ENCODE measurements at places on chromosomes 2 and 18.

DNA sequence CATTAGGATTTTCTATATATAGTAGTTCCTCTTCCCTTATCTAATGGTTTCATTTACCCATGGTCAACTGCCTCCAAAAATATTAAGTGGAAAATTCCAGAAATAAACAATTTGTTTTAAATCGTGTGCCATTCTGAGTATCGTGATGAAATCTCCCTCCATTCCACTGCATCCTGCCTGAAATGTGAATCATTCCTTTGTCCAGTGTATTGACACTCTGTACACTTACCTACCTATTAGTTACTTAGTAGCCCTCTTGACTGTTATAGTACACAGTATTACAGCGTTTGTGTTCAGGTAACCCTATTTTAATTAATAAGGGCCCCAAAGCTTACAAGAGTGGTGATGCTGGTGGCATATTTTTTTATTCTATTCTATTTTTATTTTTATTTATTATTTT lies 26.2 kb downstream of the TAF4B start:
- DNase-seq = no peak

- no peak for DNase-seq
Measured at GRCh38 chr2:168289880-168290279, 42.5 kb upstream of the STK39 start.

GRCh38 chr2:237304763-237305514 lies 109.0 kb downstream of the COL6A3 start:
- no peak for DNase-seq

- DNase-seq = no peak
Measured at GRCh38 chr2:186734957-186735734, 41.3 kb downstream of the FAM171B start.

GRCh38 chr2:99420751-99421299 lies 69.0 kb downstream of the REV1 start:
- no peak for DNase-seq

GRCh38 chr2:234955971-234956509 lies 4.2 kb downstream of the SH3BP4 start:
- DNase-seq = no peak

DNA sequence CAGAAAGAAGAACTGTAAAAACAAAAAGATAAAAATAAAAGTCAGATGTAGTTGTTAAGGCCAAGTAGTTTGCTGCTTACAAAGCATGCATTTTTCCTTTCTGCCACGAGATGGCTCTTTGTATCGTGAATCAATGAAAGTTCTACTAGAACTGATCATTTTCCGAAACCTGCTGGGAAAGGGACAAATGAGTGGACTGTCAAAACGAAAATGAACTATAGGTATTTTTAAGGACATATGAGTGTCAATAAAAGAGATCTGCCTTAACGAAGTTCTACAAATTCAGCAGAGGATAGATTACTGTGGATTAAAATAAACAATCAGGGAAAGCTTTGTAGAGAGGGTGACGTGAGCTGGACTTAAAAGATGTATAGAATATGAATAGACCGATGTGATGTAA lies 15.0 kb upstream of the ELOA2 start:
- no peak for DNase-seq

- no peak for DNase-seq
Measured at GRCh38 chr2:19762142-19762541, 139.6 kb downstream of the TTC32 start.

DNA sequence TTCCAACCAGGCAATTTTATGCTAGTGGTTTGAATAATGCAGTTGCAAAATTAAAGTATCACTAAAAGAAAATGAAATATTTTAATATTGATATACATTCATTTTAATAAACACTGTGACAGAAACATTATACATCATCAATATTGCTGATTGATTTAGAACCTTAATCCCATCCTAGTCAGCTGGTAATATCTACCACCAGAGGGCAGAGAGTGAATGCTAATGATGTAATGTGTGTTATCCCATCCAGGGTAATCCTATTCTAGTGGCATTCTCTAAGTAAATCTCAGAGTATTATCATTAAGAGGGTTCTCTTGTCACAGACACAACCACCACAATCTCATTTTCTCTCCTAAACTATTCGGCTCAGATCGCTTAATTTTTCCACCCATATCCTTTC lies 477.4 kb downstream of the CPS1 start:
- DNase-seq = no peak

GRCh38 chr18:10247742-10248082 lies 206.7 kb upstream of the APCDD1 start:
- no peak for DNase-seq

GRCh38 chr2:168439536-168439935 lies 16.5 kb upstream of the CERS6 start:
- no peak for DNase-seq

DNA sequence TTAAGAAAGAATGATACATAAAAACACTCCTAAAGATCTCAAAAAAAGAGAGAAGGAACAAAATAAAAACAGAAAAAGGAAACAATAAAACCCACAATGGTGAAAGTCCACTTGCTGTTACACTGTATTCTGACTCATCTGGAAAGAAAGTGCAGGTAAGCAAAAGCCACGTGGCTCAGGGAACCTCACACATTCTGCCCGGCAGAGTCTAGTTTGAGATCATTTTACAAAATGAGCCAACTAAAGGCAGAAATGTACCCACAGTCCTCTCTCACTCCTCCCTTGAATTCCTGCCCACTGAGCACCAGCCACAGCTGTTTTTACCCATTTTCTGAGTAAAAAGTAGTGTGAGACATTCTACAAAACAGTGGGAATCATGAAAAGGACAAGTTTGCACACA lies 10.0 kb downstream of the KCNH7 start:
- DNase-seq = no peak

DNA sequence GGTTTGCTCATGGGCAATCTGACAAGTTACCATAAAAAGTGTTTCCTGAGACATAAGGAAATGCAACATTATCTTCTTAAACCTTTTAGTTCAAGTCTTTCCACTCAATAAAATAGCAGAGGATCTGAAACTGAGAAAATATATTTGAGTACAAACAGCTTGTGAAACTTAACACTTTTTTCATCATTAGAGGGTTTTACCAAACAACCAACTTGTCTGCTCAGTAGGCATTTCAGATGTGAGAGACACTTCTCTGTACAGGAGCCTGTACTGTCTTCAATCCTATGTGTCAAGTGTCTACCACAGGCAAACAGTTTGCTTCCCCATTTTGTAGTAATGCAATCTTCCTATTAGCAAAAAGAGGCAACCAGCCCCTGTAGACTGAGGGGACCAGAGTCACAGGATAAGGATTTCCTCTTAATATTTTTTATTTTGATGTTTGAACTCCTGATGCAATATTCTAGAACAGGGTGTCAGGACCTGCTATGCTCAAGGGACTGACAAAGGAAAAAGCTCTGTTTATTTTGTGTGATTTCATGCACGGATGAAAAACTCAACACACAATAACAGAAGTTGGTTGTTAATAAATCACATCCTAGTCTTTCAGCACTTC lies 159.1 kb upstream of the LHCGR start:
- no peak for DNase-seq

GRCh38 chr2:54952425-54952824 lies 97.8 kb downstream of the RTN4 start:
- DNase-seq = no peak

GRCh38 chr18:8116341-8117005 lies 492.8 kb upstream of the RAB12 start:
- DNase-seq = no peak

DNA sequence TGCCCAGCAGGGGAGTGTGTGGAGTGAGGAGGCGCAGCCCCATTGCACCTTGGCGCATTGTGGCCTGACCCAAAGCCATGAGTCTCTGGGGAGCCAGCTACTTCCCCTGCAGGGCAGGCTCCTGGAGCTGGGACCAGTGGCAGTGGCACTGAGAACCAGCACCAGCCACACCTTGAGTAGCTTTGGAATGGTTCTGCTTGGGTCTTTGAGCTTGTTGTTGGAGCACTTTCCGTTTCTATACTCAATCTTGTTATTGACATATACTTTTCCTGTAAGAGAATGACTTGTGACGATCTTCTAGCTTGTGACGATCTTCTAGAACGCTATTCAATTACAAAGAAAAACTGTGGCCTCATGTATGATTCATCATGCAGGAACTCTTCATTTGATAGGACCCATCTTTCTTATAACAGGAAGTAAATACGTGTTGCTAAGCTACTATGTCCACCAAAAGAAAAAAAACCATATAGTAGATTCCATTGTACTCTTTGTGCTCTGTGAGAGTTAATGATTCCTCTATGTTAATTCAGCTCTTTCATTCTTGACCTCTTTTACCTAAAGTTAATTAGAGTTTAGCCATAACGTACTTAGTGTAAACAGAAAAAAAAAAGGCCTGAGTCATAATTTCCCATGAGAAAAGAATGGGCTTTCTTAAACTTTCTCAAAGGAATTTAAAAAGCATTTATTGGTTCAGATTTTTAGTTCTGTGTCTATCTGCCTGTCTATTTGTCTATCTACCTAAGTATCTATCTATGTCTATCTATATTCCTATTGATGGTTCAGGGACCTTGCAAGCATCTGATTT lies 113.1 kb downstream of the GATA6 start:
- DNase-seq = no peak

GRCh38 chr2:219125225-219125885 lies 35.3 kb downstream of the NHEJ1 start:
- DNase-seq = no peak

- DNase-seq = no peak
Measured at GRCh38 chr2:188787658-188788240, 186.4 kb upstream of the COL3A1 start.

DNA sequence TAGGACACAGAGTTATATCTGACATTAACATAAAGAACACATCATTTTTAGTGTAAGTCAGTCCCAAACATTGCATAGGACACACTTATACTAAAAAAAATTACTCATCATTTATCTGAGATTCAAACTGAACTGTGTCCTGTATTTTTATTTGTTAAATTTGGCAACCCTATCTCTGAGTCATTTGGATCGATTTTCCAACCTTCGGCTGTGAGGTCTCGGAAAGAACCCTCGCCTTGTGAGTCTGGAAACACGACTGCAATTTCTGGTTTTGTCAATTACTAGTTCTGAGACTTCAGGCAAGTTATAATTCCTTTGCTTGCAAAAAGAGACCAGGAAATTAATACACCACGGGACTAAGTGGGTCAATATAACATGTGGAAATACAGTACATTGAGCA lies 14.0 kb downstream of the ATP8B1 start:
- no peak for DNase-seq

DNA sequence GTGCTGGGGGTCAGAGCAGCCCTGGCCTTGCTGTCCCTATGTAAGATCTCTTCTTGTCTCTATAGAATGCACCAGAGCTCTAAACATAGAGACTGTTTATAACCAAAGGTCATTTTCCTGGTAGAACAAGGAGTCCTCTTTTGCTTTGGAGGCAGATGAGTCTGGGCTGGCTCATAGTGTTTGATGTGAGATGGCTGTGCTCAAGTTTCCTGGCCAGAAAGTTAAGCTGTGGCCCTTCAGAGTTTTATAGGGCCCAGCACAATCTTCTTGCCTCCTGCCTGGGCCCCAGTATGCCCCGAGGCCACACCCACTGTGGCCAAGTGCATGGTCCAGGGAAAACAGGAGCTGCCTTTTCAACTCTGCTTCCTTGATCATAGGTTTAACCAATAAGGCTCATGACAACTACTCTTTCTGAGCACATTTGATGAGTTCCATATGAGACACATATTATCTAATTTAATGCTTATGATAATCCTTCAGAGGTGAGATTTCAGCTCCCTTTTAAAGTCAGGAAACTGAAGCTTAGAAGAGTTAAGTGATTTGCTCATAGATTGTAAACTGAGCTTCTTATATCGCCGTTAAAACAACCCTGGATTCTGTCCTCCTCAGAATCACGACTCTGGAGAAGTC lies 66.3 kb downstream of the MYCN start:
- no peak for DNase-seq

DNA sequence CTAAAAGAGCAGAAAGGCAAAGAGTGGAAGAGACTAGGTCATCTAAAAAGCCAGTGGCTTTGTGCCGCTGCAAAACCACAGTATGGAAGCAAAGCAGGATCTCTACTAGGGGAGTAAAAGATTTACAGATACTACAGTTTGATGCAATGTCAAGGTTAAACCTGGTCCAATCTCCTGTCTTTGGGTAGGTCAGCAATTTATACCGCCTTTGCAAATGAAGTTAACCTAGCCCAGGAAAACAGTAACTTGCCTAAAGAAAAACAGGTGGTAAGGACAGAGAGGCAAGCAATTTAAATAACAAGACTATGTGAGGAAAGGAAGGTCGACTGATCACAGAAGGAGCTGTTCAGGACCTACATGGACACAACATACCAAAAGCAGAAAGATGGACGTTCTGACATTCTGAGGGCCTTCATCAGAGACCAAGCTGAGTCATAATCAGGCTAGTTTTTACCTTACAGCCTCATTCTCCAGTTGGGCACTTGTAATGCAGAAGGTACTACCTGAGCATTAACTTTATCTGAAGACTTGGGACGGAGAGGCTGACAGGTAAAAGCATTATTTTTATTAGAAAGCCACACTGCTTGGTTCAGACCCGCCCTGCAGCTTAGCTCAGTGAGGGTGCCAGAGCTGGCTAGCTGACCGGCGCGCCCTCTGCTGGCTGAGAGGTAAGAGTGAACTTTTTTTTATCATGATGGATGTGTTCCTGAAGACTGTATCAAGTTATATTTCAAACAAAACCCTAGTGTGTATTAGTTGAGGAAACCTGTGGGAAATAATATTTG lies 15.9 kb downstream of the CDKL4 start:
- peak; percentile 81 for DNase-seq

DNA sequence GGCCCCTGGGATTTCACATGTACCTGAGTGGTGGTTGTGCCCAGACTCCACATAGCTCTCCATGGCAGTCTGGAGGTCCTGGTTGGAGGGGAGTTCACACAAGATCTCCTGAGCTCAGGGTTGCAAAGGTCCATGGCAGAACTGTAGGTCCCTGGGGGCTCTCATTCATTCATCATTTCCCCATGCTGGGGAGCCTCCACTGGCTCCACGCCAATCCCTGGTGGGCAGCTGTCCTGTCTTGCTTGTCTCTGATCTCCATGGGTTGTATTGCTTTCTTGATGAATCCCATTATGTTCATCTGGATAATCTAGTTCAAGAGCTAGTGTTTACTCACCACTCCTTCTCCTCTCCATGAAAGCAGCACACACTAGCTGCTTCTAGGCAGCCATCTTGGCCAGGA lies 42.4 kb downstream of the ZSWIM2 start:
- no peak for DNase-seq

GRCh38 chr18:32730620-32731091 lies 42.2 kb downstream of the KLHL14 start:
- DNase-seq = no peak
